Lung microvascular endothelial cell (primary cell): ENCODE measurements at places on chromosomes 16 and 17. TPM values are rescaled to one million over a fixed set of nuclear protein-coding genes. Genes with fewer than 3 reads are reported as not detected.

Gene TPSG1
- total RNA-seq, result not detected in 2 replicates

Gene ENPP7
- total RNA-seq, result not detected in 2 replicates

DNA sequence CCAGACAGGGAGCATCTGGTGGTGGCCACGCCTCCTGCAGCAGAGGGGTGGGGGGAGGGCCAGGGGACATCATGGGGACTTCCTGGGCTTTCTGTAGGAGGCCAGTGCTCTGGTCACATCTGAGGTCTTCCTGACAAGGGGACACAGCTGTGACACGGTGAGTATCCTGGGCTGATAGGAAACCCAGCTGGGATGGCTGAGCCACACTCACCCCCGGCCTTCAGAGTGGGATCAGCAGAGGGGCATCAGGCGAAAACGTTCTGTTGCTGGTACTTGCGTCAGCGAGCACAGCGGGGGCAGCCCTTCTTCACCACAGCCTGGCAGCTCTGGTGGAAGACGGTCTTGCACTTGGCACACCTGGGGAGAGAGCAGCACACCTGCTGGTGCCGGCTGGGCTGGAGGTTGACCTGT is 122.9 kb upstream of the SMURF2 start:
- no peak for DNase-seq

- DNase-seq, result no peak
Measured at GRCh38 chr16:61780161-61780560, 256.1 kb downstream of the CDH8 start.

- no peak for DNase-seq
Measured at GRCh38 chr16:47660540-47660939, 199.4 kb downstream of the PHKB start.

DNA sequence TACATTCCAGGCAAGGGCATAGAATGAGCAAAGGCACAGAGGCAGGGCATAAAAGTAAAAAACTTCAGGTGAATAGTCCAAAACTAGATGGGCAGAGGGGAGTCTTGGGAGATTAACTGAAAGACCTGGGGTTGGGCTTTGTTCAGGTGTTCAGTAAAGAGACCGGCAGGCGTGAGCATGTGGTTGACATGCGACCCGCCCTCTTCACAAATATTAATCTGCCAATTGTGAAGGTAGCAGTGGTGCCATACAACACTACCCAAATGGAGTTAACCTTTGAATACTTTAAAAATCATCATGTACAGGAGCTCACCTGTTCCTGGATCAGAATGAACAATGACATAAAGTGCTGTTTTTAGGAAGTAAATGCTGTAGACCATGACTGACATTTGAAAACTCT is 225.5 kb downstream of the LGALS9B start:
- no peak for DNase-seq

- no peak for DNase-seq
Measured at GRCh38 chr17:15492186-15492585, 24.8 kb upstream of the CDRT4 start.

- no peak for DNase-seq
Measured at GRCh38 chr16:50282010-50282538, 15.7 kb downstream of the ADCY7 start.

- no peak for DNase-seq
Measured at GRCh38 chr17:55296171-55296695, 31.5 kb downstream of the HLF start.

DNA sequence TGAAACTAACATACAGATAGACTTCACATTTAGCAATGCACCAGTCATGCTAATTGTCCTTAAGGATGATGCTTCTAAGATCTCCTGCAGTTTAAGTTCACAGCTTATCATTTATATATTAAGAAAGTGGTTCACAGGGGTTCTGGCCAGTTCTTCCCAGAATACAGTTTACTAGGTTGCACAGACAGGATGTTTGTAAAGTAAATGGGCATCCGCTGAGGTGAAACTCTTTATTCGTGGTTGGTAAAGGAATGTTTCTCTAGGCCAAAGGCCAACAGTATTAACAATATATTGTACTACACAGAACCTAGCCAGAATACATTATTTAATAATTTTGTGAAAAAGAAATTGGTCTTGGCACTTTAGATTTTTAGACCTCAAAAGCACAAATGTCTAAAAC is 1427.3 kb downstream of the CDH8 start:
- no peak for DNase-seq

Gene RND2
- 0.20 and 0.22 TPM in 2 replicates for total RNA-seq

- DNase-seq, result peak; percentile 83
Measured at GRCh38 chr16:46607529-46607928, 13.7 kb downstream of the SHCBP1 start.

DNA sequence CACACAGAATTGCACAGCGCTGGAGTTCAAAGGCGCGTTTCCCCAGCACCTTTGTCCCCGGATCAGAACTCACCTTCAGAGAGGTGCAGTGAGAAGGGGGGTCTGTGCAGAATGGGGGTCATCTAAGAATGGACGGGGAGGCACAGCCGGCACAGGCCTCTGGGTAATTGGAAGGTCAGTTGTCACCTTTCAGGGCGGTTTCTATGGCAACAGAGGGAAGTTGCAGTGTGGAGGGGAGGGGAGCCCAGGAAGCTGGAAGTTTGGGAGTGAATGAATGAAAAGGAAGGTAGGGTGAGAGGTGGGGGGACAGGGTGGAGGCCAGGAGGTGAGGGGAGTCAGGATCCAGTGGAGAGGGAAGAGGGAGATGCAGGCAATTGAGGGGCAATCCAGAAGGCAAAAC is 12.4 kb upstream of the KCNG4 start:
- DNase-seq, result no peak

DNA sequence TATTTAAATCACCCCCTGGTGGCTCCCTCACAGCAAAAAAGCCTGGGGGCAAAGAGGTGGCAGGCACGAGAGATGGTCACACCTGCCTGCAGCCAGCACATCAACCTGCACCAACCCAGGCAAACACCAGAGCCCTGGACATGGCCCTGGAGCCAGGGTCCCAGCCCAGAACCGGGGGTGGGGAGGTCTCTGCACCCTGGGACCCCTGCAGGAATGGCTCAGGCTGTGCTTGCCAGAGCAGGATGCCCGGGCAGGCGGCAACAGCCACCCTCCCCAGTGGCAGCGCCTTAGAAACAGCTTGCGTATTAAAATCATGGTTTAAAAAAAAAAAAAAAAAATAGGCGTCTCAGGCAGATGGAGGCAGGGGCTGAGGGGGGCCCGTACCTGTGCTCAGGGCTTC is 16.2 kb downstream of the MYBBP1A start:
- no peak for DNase-seq

Gene GRAPL
- total RNA-seq, result 23.3 and 108 TPM in 2 replicates

Gene FBXO39
- total RNA-seq, result 1.3 and 6.9 TPM in 2 replicates

- DNase-seq, result peak; percentile 60
Measured at GRCh38 chr17:47850692-47851573, at the start of gene SP6. Gene SP6, minus strand, starts transcription at chr17:47851163. Its CDS starts 2,734 bp downstream, at chr17:47848429.

GRCh38 chr16:69324585-69325253 is 5.7 kb downstream of the PDF start:
- DNase-seq, result no peak

DNA sequence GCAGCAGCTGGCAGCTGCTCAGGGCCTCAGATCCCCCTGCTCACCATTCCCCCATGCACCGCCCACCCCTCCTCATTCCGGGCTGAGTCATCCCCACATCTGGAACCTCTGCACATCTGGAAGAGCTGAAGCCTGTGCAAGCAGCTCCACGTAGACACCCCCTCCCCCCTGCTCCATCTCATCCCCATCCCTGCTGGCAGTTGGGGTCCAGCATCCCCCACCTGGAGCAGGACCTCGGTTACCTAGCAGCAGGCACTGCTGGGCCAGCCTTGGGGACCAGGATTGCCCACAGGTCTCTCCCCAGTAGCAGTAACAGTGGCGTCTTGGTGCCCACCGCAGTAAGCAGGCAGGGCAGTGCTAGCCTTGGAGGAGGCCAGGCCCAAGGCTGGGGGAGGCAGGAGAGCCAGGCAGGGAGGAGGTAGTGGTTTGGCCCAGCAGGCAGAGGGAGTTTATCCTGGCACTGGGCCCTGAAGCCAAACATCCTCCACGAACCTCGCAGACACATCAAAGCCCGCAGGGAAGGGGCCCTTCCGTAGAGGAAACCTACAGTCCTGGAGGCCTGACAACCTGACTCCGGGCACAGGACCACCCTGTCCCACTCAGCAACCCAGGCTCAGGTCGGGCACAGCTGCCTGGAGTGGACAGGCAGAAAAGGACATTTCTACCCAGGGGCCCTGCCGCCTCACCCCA is 7.7 kb upstream of the TMEM92 start:
- DNase-seq, result peak; percentile 29

Gene NLGN2
- total RNA-seq, result 1.2 and 1.3 TPM in 2 replicates

GRCh38 chr16:49452578-49452977 is 79.0 kb downstream of the C16orf78 start:
- DNase-seq, result no peak

DNA sequence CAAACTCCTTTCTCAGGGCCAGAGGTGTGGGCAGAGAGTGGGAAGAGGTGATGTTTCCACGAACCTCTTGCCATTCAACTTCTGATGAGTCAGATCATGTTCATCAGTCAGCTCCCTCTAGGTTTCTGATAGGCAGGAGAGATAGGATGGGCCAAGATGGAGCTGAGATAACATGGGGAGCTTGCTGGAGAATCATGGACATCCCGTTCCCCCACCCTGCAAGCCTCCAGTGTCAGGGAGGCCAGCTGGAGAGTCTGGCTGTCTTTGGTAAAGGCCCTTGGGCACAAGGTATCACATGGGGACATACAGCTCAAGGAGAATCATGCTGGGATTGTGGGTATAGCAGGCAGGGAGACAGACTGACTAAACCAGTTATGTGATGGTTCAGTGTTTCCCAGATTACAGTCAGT is 136.0 kb upstream of the IRX3 start:
- no peak for DNase-seq

GRCh38 chr17:82282239-82283207 is 9.0 kb upstream of the CSNK1D start:
- DNase-seq, result no peak

GRCh38 chr17:51397361-51398127 is 137.2 kb downstream of the UTP18 start:
- peak; percentile 9 for DNase-seq

Gene MAPT
- under 0.01 TPM in 2 replicates for total RNA-seq

- no peak for DNase-seq
Measured at GRCh38 chr17:66938656-66939055, 25.9 kb upstream of the CACNG4 start.

GRCh38 chr17:67759355-67760171 is 41.8 kb downstream of the NOL11 start:
- DNase-seq, result no peak

- peak; percentile 31 for DNase-seq
Measured at GRCh38 chr17:28871056-28871579, 16.3 kb downstream of the ERAL1 start.

Gene KRTAP3-1
- total RNA-seq, result not detected in 2 replicates

DNA sequence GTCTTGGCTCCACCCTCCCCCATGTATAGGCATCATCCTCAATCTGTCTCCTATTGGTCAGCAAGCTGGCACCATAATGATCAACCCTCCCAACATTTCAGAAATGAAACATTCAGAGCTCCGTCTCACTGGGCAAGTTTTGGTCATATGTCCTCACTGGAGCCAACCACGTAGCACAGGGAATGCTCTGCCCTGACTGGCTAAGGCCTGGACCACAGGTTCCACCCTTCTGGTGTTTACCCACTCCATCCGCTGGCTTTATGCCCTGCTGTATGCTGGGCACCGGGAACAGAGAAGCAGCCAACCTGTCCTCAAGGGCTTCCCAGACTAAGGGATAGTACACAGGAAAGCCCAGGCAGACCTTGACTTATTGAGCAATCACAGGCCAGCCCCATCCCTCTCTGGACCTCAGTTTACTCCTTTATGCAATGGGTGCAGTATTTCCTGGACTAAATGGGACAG is 20.5 kb downstream of the MYO15A start:
- DNase-seq, result peak; percentile 13

Gene DOC2A
- total RNA-seq, result under 0.01 and 0.20 TPM in 2 replicates

- no peak for DNase-seq
Measured at GRCh38 chr17:69451416-69452394, 37.2 kb downstream of the MAP2K6 start.

- no peak for DNase-seq
Measured at GRCh38 chr16:73011926-73012325, 36.0 kb downstream of the ZFHX3 start.

- DNase-seq, result peak; percentile 53
Measured at GRCh38 chr16:85613604-85614337, 649 bp downstream of the GSE1 start.

Gene MYOCD
- 0.40 TPM in 1 of 2 replicates, not detected in the other for total RNA-seq
